ENCODE measurements at places on chromosomes 13 and 19. TPM values are rescaled to one million over a fixed set of nuclear protein-coding genes. Genes with fewer than 3 reads are reported as not detected.

DNA sequence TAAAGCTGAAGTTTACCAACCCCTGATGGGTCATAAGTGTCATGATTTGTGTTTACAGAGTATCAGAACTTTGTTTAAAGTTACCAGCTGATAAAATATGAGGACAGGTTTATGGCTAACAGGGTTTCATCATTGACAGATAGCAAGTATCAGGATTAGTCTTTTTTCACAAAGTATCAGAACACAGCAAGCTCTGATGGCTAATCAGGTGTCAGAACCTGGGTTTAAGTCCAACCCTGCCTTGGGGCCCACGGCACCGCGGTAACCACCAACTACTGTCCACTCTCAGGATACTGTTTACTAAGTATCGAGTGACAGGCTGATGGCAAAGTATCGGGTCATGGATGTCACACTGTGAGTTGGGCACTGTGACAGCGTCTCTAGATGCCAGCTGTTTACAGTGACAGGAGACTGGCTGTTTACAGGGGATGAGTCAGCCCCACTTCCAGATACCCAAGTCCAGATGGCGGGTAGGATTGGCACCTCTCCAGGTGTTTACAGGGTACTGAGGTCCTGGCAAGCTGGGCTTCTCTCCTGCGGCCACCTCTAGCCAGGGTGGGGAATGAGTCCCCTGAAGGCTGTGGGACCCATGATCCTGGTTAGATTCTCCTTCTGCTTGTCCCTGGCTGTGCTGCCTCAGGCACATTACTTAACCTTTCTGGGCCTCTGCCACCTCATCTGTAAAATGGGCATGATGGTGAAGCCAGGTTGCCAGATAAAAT is 21.8 kb downstream of the ARRDC2 start:
- no peak overlapping the region for H3K27ac ChIP-seq
- no peaks in the 10 kb centered on the region for H3K36me3 ChIP-seq
- no peak for DNase-seq
- H3K4me1 ChIP-seq = peaks cover 7% of the 10 kb centered on the region
- H3K4me3 ChIP-seq = no peak overlapping the region

- no peak for DNase-seq
- peaks cover 22% of the 10 kb centered on the region for H3K4me1 ChIP-seq
- H3K36me3 ChIP-seq = peaks cover 4% of the 10 kb centered on the region
- H3K4me3 ChIP-seq = no peak overlapping the region
Observed at GRCh38 chr13:46361276-46361934, 25.6 kb downstream of the RUBCNL start.

- peaks cover 32% of the 10 kb centered on the region for H3K4me1 ChIP-seq
- H3K36me3 ChIP-seq = no peaks in the 10 kb centered on the region
- peak overlapping the region; percentile 75 for H3K4me3 ChIP-seq
- no peaks in the 10 kb centered on the region for H3K27me3 ChIP-seq
- DNase-seq = no peak
- H3K27ac ChIP-seq = peak overlapping the region; percentile 99
Observed at GRCh38 chr13:33543631-33544265, 258.2 kb upstream of the STARD13 start.

The ZNF283 gene
- total RNA-seq = 12.8 TPM

The CXCL17 gene
- total RNA-seq = not detected

The LILRB3 gene
- total RNA-seq = not detected

DNA sequence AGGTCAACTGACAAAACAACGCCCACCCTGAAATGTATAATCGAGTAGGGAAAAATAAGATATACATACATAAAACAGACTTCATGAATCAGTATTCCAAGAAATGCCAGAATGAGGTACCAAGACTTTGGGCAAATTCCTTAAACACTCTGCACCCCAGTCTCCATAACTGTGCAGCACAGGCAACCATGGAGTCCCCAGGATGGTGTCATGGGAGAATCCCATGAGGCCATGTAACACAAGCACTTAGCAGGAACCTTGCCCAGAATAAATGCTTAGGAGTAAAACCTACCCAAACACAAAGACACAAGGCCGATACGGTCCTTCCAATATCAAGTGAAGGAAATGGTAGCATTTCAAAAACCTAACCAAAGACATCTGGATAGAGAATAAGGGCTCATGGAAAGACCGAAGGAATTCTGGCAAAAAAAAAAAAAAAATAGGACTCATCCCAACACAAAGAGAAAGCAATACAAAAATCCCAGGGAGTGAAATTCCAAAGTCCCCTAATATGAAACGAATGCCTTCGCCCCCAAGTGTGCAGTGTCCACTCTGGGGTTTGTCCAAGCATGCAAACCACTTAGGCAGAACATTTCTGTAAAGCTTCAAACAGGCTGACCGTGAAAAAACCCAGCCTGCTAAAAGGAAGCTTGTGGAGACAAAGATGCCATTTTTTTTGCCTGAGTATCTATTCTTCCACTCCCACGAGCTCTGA is 11.1 kb downstream of the ZC3H4 start:
- peaks cover 48% of the 10 kb centered on the region for H3K4me1 ChIP-seq
- peak overlapping the region; percentile 49 for H3K27ac ChIP-seq
- peaks cover 3% of the 10 kb centered on the region for H3K36me3 ChIP-seq
- no peaks in the 10 kb centered on the region for H3K27me3 ChIP-seq
- no peak overlapping the region for H3K4me3 ChIP-seq

DNA sequence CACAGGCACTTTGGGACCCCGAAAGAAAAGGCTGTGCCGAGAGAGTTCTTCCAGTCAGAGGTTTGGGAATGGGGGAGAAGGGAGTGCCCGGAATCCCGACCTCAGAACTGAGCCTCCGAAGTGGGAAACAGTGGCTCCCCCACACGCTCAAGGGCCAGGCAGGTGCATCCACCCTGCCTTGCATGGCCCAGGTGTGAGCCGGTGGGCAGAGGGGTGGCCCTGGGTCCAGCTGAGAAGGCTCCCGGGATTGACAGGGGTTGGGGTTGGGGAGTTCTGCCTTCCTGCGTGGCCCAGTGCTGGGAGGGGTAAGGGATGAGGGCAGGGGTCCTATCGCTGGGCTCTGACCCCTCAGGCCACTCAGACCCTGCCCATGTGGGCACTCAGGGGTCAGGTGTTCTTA is 163.5 kb upstream of the TUBA3C start:
- DNase-seq = no peak
- H3K4me3 ChIP-seq = no peak overlapping the region
- H3K27me3 ChIP-seq = no peaks in the 10 kb centered on the region
- no peak overlapping the region for H3K27ac ChIP-seq
- H3K4me1 ChIP-seq = no peaks in the 10 kb centered on the region
- H3K36me3 ChIP-seq = no peaks in the 10 kb centered on the region

The TNFSF9 gene
- total RNA-seq = 6.9 TPM

- DNase-seq = no peak
- no peak overlapping the region for H3K27ac ChIP-seq
- peaks cover 55% of the 10 kb centered on the region for H3K4me1 ChIP-seq
- H3K36me3 ChIP-seq = no peaks in the 10 kb centered on the region
- no peak overlapping the region for H3K4me3 ChIP-seq
- no peaks in the 10 kb centered on the region for H3K27me3 ChIP-seq
Observed at GRCh38 chr13:48040049-48040448, 2.5 kb downstream of the NUDT15 start.

DNA sequence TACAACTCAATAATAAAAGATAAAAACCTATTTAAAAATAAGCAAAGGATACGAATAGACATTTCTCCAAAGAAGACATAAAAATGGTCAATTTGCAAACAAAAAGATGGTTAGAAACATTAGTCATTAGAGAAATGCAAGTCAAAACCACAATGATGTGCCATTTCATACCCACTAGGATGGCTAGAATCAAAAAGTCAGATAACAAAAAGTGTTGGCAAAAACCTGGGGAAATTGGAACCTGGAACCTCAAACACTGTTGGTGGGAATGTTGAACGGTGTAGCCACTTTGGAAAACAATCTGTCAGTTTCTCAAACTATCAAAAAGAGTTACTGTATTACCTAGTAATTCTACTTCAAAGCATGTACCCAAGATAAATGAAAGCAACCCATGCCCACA is 26.5 kb upstream of the ZNF30 start:
- H3K36me3 ChIP-seq = no peaks in the 10 kb centered on the region
- no peaks in the 10 kb centered on the region for H3K4me1 ChIP-seq
- no peak for DNase-seq
- no peak overlapping the region for H3K27ac ChIP-seq

The OR4F17 gene
- total RNA-seq = not detected

DNA sequence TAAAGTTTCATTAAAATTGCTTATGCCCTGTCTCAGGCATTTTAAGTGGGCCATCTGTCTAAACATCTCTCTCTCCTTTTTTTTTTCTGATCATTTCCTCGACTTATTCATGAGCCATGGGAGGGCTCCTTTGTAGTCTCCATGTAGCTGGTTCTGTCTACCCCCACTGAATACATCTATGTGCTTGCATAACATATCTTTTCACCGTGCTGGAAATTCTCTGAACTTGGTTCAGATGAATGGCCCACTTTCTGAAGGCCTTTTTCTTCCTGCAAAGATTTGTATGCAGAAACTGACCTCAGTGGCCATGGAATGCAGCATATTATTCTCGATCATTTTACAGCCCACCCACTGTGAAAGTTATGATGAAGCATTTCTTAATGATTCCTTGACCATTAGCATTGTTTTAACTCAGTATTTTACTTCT is 225.3 kb downstream of the GGACT start:
- no peak overlapping the region for H3K4me3 ChIP-seq
- H3K4me1 ChIP-seq = peaks cover 34% of the 10 kb centered on the region
- DNase-seq = no peak
- H3K27me3 ChIP-seq = no peaks in the 10 kb centered on the region
- peak overlapping the region; percentile 56 for H3K27ac ChIP-seq

Data from chondrocyte (in vitro differentiated cells).